ENCODE measurements at places on chromosomes 5 and 9.

DNA sequence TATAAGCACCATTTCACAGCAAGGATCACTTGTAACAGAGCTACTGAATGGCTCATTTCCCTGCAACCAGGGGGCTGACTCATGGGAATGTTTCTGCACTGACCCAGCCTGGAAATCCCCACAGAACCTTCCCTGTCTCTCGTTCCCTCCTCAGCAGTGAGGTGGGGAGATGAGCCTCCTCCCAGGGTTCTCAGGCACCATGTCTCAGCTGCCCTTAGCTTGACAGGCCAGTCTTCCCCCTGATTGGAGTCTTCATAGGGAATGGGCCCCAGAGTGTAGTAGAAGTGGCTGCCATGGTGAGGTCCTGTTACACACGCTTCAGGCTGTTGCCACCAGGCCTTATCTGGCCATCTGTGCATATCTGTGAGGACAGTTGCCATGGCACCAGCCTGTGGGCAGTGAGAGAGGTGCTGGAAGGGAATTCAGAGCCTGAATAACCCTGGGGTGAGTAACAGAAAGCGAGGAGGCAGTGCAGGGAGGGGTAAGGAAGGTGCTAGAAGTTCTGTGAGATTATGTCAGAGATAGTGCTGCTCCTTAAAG, 324.4 kb downstream of the ENC1 start:
- no peak for DNase-seq

DNA sequence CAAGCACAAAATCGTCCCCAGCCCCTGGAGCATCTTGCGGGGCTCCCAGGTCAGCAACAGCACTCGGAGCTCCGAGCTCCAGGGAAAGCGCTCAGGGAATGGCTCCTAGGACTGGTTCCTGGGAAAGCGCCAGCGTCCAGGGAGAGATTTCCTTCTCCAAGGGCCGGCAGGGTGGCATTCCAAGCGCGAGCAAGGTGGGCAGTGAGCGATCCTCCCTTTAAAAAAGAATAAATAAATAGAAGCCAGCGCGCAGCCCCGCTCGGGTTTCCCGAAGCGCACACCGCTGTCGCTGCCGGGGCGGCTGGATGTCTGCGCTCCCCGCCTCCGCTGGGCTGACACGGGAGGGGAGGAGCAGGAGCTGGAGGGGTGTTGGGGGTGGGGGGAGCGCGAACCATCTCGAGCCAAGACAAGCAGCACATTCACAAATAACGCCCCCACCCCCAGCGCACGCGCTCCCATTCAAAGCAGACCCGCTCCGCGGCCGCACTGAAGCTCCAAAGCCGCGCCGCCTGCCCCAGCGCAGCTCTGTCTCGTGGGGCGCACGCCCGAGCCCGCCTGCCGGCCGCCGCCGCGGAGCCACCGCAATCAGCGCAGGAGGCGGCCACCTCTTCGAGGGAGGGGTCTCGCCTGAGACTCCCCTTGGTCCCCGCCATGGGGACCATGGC, 327.4 kb downstream of the SH3GL2 start:
- no peak for DNase-seq

DNA sequence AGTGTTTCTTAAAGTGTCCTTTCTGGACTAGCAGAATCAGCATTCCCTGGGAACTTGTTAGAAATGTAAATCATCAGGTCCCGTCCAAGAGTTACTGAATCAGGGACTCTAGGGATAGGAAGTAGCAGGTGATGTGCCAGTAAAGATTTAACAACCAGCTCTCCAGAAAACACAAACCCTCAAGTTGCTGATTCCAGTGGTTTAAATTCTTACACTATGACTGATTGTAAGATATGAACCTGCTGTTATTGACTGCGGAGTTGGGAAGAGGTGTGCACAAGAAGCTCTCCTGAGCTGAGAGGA, 39.1 kb upstream of the BASP1 start:
- DNase-seq: no peak

GRCh38 chr9:137463931-137464290, 4.8 kb upstream of the NSMF start:
- no peak for DNase-seq

DNA sequence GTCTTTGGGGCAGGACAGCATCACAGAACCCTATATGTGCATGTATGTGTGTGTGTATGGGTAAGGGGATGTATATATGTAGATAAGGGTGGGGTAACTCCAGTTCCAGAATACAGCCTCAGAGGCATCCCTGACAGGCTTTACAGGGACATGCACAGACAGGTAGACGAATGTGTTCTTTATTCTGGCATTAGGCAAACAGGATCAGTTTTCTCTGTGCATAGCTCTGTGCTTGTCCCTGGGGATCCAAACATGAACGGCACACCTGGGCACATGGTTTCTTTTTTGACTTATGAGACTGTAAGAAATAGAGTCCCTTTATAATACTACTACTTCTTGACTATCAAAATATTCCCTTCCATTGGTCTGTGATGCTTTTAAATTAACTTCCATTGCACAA, 120.6 kb downstream of the TRIO start:
- DNase-seq: no peak

- DNase-seq: no peak
These were observed 7.3 kb downstream of the CSF1R start for GRCh38 chr5:150078802-150079689.

- DNase-seq: no peak
These were observed 141.2 kb downstream of the ASTN2 start for GRCh38 chr9:117273612-117274011.

DNA sequence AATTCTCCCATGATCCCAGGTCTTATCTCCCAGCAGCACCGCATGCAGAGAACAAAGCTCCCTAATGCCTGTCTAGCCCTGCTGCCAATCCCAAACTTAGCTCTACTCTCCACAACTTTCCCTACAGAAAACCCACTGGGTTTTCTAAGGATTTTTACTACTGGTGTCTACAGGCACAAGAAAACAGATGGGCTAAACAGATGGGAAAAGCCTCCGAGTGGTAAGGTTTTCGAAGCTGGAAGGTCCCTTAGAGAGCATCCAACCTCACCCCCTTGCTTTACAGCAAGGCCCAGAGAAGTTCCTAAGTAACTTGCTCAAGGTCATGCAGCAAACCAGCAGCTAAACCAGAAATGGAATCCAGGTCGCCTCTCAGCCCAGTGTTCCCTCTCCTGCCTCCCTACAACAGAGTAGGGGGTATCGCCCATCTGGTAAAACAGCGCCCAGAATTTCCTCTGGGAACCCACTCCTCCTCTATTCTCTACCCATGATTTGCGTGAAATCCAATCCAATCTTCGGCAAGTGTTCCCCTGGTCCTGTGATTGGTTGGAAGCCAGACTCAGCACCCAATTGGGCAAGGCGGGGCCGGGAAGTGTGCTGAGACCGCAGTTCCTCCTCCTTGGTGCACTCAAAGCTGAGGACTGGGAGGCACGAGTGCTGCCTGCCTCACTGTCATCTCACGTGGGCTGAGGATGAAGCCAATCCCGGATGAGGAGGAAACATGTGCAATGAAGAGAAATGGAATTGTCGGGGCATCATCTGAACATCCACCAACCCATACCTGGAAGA, 20.8 kb downstream of the CPLX2 start:
- DNase-seq: no peak

- DNase-seq: no peak
These were observed 53.5 kb upstream of the TJP2 start for GRCh38 chr9:69120380-69121154.

DNA sequence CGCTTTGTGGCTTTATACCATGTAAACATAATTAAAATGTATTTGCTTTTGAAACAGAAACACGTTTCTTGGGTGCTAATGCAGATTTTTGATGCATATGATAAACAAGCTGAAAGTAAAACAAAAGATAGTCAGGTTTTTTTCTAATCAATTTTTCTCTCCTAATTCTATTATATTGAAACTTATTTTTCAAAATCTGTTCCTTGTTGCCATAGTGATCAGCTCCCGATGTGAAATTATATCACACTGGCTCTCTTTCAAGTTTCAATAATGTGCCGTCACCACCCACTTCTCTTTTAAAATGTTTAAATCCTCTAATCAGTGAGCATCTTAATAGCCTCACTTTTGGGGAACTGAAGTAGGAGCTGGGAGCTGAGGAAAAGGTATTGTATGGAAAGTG, 36.4 kb upstream of the DAPK1 start:
- no peak for DNase-seq

GRCh38 chr9:37412431-37413151, 9.9 kb upstream of the GRHPR start:
- DNase-seq: no peak

GRCh38 chr9:79129865-79130480, 441.8 kb upstream of the TLE4 start:
- no peak for DNase-seq

GRCh38 chr5:178839319-178839704, 20.4 kb upstream of the ZNF354B start:
- DNase-seq: no peak

DNA sequence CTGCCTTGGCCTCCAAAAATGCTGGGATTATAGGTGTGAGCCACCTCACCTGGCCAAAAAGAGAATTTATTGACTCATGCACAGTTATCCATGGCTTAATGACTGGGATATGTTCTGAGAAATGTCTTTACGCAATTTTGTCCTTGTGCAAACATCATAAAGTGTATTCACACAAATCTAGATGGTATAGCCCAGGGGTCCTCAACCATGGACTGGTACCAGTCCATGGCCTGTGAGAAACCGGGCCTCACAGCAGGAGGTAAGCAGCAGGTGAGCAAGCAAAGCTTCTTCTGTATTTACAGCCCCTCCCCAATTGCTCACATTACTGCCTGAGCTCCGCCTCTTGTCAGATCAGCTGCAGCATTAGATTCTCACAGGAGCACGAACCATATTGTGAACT, 12.4 kb upstream of the SIL1 start:
- no peak for DNase-seq

- no peak for DNase-seq
These were observed 100.6 kb upstream of the TARS1 start for GRCh38 chr5:33340195-33340594.

GRCh38 chr5:160054831-160055230, 45.9 kb downstream of the TTC1 start:
- DNase-seq: no peak

GRCh38 chr9:99588747-99589146, 232.9 kb upstream of the NR4A3 start:
- no peak for DNase-seq

DNA sequence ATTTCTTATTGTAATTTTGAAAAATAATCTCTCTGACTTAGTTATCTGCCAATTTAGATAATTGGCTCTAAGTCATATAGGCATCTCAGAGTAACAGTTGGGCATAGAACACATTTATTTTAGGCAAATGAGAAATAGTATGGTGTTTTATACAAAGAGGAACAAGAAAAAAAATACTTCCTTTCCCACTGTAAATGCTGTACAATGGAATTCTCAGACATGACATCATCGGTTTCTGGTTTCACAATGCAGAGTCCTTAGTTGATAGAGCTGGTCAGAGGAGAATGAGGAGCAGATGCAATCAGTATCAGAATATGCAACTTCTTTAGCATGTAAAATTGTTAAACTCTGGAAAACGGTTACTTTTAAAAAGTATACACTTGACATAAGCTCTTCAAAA, 49.4 kb downstream of the PLK2 start:
- DNase-seq: no peak
